ENCODE measurements at places on chromosomes 7 and 10.

DNA sequence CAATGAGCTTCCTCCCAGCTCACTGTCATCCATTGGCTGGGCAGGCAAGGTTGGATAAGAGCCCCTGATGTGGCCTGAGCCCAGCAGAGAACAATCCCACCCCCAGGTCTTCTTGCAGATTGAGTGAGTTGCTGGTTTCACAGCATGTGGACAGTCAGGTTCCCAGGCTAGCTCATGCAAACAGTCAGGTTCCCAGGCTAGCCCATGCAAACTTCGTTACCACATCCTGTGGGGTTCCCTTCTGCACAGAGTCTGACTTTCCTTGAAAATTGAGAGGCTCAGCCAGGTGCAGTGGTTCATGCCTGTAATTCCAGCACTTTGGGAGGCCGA, 67.1 kb downstream of the TMEM130 start:
- DNase-seq: no peak

GRCh38 chr10:3260066-3260834, 87.7 kb upstream of the PITRM1 start:
- no peak for DNase-seq

DNA sequence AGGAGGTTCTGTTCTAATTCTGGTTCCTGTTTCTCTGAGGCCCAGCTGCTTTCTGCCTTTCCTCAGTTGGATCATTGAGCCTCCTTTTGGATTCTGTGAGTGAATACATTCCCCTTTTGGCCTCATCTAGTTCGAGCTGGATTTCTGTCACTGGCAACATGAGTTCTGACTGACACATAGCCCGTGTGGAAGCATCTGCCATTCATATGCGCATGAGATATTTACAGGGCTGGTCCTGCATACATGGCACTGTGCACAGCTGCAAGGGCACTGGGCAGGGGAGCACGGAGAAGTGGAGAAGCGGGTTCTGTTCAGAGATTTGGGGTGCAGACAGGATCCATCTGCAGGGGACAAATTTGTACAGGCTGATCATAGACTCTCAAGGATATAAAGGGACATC, 352.8 kb downstream of the RPS24 start:
- DNase-seq: no peak

GRCh38 chr7:41674505-41675023, 28.3 kb downstream of the INHBA start:
- DNase-seq: no peak

DNA sequence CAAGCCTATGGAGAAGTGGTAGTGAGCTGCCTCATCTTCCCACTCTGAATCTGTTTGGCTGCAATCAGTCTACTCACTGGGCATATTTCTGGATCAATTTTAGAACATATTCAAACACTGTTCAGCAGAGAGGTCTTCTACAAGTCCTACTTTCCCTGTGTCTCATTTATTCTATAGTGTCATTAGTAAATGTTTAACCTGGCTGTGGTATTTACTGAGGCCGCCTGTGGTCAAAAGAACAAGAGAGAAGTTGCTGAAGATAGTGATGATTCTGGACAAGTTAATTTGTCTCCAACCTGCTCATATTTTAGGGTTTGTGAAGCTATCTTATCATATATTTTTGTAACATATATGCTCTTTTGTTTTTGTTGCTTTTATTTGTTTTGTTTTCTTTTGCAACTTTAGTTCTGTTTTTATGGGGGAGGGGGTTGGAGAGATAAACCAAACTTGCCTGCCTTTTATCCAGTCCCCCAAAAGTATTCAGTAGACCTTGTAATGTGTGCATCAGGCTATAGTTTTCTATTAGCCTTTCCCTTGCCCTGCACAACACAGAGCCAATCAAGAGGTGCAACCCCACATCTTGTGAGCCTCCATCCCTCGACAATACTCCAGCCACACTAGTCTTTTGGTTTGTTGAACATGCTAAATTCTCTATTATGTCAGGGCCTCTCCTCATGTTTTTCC, 362.8 kb upstream of the MBL2 start:
- DNase-seq: no peak

DNA sequence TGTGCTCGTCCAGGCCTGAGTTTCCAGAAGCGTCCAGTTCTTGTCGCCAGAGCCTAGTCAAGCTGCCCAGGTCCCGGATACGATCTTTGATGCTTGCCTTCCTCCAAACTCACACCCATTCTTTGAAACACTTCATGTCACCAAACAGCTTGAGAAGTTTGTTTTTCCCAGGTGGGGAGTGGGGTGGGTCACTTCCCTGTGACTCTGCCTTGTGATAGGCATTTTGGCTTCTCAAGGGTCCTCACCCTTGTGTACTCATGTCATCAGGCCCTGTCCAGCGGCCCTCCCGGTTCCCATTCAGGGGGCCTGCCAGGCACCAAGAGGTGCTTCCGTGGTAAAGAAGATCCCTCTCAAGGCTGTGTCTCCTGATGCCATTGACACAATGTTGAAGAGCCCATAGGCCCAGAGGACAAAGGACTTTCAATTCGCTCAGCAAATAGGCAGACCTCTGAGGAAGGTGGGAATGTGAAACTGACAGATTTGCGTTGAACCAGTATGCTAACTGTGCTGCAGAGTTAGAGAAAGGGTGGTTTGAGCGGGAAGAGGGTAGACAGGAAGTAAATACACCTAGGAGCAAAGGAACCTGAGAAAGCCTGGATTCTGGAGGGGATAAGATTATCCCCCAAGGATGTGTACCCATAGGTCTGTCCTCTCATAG, 24.7 kb upstream of the SFTPA1 start:
- DNase-seq: no peak

DNA sequence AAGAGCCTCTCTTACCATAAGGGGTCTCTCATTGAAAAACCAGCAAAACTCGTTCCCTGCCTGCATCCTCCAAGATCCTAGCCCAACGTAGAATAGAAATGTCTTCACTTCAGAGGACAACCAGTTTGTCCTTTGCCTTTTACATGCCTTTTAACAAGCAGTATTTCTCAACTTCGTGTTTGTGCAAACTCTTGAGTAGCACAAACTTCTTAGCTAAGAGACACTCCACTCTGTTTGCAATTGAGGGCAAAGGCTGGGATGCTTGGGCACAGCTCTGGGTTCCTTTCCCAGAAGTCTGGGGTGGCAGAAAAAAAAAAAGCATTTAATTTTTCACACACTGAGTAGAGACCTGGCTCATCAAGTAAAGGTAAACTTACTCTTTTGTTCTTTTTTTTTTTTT, 19.5 kb upstream of the KCTD7 start:
- DNase-seq: no peak

DNA sequence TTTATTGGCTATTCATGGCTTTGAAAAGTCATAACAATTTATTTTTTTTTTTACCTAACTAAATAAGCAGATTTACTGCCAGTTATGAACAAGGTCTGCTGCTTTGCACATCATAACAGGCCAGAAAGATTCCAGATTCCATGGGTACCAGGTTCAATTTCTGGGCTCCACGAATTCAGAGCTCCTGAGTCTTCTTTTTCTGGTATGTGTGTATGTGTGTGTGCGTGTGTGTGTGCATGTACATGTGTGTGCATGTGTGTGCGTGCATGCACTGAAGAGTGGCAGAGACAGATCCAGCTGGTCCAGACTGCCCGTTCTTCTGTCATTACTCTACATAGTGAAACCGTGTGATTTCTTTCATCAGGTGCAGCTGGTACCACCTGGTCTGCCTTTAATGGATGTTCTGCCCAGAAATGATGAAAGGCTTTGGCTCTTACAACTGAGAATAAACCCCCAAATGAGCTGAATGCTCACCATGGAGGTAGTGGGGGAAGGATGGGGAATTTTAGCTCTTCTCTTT, 14.6 kb upstream of the PRTFDC1 start:
- no peak for DNase-seq

DNA sequence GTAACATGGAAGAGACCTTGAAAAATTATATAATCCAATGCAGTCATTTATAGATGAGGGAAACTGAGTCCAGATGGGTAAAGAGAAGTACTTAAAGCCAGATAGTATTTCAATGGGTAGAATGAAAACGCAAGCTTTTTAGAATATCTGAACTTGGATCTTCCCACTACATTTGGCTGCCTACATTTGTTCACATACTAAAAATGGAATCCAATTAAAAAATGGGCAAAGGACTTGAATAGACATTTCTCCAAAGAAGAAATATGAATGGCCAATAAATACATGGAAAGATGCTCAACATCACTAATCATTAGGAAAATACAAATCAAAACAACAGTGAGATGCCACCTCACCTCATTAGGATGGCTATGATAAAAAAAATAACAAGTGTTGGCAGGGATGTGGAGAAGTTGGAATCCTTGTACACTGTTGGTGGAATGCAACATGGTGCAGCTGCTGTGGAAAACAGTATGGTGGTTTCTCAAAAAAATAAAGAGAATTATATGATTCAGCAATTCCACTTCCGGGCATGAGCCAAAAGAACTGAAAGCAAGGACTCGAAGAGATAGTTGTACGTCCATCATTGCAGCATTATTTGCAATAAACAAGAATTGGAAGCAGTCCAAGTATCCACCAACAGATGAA, 188.0 kb downstream of the FRMD4A start:
- no peak for DNase-seq

- no peak for DNase-seq
These were observed 33.4 kb downstream of the CPXM2 start for GRCh38 chr10:123858077-123858681.

DNA sequence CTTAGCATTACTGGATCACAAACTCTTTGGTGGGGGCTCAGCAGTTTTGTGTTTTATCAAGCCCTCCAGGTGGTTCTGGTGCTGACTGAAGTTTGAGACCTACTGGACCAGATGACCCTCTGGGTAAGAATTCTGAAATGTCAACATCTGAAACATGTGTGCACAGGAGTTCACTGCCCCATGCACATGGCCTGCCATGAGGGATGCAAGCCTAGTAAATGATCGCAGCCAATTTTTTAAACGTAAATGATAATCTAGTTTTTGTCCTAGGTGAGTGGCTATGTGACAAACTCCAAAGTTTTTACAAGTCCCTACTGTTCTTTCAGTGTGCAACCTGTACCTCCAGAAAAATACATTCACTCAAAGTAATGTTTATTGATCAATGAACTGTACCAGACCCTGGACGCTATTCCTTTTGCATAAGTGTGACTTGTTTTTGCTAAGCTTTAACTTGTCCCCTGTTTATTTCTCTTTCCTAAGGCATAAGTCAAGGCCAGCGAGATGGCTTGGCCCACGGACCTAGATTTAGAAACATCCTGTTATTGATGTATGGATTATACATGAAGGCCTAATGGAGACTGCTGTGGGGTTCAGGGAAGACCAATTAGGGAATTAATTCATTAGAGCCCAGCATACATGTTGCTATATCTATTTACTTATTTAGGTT, 531.1 kb downstream of the LRMDA start:
- DNase-seq: no peak

- no peak for DNase-seq
These were observed 14.5 kb downstream of the LOXL4 start for GRCh38 chr10:98253499-98253898.

DNA sequence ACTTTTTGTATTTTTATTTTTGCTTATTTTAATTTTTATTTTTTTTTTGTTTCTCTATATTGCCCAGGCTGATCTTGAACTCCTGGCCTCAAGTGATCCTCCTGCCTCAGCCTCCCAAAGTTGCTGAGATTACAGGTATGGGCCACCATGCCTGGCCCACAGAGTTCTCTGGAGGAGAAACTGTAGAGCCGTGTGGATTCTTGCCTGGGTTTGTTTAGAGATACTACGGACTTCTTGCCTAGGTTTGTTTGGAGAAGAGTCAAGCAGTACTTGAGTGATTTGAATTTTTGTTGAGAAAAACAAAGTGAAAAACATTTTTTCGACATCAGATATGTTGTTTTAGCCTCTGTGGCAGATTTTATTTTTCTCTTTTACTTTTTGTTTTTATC, 99.0 kb downstream of the CAMK1D start:
- no peak for DNase-seq

- no peak for DNase-seq
These were observed 7.2 kb downstream of the GNB2 start for GRCh38 chr7:100680576-100681271.

GRCh38 chr10:35705051-35705450, 63.0 kb upstream of the FZD8 start:
- no peak for DNase-seq

- DNase-seq: no peak
These were observed 75.8 kb downstream of the NOC3L start for GRCh38 chr10:94286901-94287300.

- no peak for DNase-seq
These were observed 23.7 kb downstream of the SRRM3 start for GRCh38 chr7:76225379-76225778.

DNA sequence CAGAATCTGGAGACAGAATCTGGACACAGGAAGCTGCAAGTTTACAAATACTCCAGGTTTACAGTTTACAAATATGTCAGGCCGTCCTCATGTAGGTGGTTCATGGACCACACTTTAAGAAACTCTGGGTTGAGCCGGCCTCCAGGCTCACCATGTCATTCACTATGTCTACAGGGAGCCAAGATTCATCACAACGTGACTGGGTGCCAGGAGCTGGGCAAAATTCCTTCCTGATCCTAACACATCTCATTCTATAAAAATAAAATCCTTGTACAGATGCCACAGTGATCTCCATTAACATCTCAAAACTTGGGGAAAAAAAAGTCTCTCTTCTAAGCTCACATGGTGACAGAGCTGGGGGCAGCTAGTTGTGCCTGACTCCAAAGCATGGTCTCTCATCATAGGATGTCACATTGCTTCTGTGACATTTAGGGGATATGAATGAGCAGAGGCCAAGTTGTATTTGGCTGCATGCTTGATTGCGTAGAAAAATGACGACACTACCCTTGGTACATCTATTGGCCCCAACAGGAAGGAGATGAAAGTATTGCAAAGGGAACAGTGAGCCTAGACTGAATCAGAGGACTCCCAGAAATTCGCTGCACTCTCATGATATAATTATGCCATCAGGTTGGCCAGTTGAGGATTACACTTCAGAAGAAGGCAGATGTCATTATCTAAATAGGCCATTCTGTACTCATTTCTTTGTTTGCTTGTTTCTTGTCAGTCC, 35.9 kb downstream of the MTURN start:
- DNase-seq: no peak

DNA sequence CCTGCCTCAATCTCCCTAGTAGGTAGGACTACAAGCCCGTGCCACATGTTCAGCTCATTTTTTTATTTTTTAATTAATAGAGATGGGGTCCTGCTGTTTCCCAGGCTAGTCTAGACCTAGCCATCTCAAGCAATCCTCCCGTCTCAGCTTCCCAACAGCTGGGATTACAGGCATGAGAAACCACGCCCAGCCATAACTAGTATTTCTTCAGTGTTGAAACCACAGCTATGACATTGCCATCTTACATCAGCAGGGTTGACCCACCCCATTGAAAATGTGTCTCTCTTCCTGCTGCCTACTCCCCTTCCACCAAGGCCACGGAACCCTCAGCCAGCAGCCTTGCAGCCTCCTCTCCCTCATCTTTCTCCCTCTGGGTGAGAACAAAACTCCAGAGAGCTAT, 62.1 kb upstream of the ZNF746 start:
- DNase-seq: no peak

DNA sequence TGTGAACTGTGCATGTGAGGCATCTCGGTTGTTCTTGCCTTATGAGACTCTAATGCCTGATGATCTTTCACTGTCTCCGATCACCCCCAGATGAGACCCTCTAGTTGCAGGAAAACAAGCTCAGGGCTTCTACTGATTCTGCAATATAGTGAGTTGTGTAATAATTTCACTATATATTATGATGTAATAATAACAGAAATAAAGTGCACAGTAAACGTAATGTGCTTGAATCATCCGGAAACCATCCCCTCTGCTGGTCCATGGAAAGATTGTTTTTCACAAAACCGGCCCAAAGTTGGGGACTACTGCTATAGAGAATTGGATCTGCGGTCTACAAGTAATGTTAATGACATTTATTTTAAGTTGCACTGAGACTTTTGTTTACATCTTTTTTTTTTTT, 126.7 kb downstream of the TPST1 start:
- DNase-seq: no peak

GRCh38 chr10:76036962-76037361, 605.5 kb downstream of the LRMDA start:
- no peak for DNase-seq

All from T-helper 2 cell (primary cell).